ENCODE measurements at places on chromosomes 11 and 22. TPM values are rescaled to one million over a fixed set of nuclear protein-coding genes. Genes with fewer than 3 reads are reported as not detected.

SULT4A1 gene
- total RNA-seq: not detected

TSG101 gene
- 109 TPM for total RNA-seq

MUC6 gene
- not detected for total RNA-seq

GPR137 gene
- 43.8 TPM for total RNA-seq

TMEM191B gene
- 0.96 TPM for total RNA-seq

Measured in A549 treated with GW870086 at 1 μM for 4 hours (cell line).